Right kidney (tissue), 9 donors: ENCODE measurements at places on chromosomes 7 and 10.

DNA sequence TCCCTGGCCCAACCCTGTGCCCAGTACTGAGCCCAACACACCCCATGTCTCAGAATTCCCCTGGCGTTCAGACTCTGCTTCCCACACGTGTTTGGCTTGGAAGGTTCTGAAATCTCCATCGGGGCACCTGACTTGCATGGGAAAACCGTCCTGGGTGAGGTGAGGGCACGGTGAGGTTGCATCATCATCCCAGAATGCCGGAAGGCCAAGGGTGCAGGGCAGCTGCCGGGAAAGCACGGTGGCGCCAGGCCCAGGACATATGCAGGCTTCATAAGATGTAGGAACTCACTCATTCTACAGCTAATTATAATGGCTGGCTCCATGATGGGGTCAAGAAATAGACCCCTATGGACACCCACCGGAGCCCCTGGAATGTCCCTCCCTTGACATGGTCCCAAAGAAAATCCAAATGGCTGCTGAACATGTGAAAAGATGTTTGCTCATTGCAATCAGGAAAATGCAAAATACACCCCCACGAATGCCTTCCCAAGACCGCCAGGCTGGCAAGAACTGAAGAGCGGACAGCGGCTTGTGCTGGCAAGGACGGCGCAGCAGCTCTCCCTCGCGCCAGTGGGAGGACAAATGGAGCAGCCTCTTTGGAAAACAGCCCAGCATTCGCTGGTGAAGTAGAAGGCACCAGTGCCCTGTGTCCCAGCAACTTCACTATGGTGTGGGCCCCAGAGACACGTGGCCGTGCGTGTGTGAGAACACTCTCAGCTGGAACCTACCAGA, 2.3 kb downstream of the KNDC1 start:
- no peak for DNase-seq

- DNase-seq = no peak
Measured at GRCh38 chr10:86594535-86594934, 59.8 kb upstream of the OPN4 start.

GRCh38 chr7:24978843-24979469, 1.0 kb downstream of the OSBPL3 start:
- DNase-seq = no peak

DNA sequence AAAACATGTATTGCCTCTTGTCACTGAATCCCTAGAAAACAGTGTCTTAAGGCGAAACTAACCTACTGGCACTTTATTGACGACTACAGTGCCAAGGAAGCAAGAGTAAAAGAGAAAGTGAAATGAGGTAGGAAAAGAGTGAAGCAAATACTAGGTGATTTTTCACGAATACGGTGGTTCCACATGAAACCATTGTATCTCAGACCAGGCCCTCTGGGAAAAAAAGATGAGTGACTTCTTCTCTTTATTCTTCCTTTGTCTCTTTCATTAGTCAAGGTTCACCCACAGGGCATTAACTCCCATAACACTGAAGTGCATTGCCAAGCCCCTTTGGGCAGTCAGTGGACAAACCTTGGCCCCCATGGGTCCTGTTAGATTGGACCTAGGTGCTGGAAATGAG, 16.2 kb upstream of the MACC1 start:
- DNase-seq = no peak

GRCh38 chr7:120089968-120090367, 183.0 kb upstream of the KCND2 start:
- DNase-seq = no peak

DNA sequence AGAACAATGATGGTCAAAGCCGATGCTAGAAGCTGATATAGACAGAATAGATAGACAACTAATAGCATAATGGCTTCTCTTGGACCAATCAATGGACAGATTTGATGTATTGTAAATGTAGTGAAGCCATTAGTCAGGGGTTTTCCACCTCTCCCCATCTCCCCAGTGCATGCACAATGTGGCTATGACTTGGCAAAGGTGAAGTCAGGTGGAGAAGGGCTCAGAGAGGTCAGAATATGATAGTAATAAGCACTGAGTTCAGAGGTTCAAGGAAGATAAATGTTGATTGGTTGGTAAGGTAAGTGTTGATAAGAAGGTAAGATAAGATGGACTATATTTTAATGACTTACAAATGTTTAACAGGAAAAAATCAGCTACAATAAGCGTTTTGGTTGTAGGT, 28.5 kb downstream of the BLNK start:
- DNase-seq = no peak

- no peak for DNase-seq
Measured at GRCh38 chr7:108227366-108227765, 97.2 kb upstream of the LAMB4 start.

DNA sequence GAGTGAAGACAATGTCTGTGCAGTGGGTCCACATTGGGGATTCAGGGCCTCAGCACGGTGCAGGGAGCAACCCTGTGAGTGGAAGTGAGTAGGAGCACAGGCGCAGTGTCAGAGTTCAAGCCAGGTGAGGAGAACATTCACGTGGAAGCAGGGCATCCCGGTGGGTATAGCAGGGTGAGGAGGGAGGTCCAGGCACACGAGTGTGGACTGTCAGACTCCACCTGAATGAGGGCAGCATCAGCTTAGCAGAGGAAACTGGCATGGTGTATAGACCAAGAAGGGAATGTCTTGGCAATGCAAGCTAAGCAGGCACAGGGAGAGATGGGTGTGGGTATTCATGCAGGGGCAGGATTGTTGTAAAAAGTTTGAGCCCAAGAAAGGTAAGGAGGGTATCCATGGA, 15.3 kb upstream of the LRRC72 start:
- DNase-seq = no peak

GRCh38 chr10:42975005-42975493, 101.8 kb upstream of the RET start:
- no peak for DNase-seq

GRCh38 chr10:108902619-108903285, 1020.6 kb downstream of the XPNPEP1 start:
- DNase-seq = peak; percentile 27

DNA sequence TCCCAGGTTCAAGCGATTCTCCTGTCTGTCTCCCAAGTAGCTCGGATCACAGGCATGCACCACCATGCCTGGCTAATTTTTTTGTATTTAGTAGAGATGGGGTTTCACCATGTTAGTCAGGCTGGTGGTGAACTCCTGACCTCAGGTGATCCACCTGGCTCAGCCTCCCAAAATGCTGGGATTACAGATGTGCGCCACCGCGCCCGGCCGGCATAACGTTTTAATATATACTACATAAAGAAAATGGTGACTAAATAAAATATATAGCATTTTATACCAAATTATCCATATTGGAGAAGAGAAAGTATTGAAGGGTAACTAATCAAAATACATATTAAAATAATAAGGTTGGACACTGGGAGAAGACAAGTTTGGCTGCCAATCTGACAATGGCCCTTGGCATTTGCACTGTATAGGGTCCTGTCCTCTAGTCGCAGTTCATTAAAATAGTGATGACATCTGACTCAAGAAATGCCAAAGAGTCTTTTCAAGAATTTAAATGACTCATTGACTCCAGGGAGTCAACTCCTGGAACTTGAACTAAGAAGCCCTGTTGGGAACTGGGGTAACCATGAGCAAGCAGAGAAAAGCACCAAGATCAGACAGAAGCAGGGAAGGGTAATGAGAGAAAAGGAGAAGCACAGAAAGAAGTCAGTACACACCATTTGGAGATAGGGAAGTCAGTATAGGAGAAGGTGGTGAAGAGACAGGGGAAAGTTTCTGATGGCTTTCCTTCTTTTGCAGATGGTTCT, 91.1 kb downstream of the CH25H start:
- DNase-seq = no peak

DNA sequence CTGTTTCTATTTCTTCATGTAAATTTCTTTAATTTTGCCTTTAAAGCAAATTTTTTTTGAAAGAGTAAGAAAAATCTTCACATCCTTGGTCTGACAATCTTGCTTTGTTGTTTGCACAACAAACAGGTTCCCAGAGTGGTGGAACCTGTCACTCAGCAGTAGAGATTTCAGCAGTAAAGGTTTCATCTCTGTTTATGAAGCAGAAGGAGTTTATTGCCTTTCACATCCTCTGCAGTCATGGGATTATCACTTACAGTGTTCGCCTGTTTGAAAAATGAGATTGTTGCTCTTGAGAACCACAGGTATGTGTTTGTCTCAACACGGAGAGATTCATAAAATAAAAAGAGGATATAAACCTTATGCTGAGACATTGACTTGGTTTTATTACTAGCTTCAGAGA, 342.6 kb downstream of the IPMK start:
- DNase-seq = no peak

DNA sequence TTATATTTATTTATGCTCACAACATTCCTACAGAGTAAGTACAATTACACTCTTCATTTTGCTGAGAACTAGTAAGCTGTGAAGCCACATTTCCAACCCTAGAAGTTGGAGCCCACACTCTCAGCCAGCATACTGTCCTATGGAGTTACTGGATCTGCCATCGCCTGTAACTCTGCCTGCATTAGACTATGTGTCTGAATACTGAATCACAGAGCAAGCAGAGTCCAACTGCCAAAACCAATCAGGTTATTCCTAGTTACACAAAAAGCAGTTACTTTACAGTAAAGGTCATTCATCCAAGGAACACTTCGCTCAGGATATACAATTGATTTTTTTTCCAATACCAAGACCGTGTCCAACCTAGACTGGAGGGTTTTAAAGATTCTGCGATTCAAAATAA, 21.5 kb downstream of the CTAGE6 start:
- DNase-seq = no peak

- no peak for DNase-seq
Measured at GRCh38 chr7:98251231-98251600, 816 bp downstream of the TECPR1 start.

DNA sequence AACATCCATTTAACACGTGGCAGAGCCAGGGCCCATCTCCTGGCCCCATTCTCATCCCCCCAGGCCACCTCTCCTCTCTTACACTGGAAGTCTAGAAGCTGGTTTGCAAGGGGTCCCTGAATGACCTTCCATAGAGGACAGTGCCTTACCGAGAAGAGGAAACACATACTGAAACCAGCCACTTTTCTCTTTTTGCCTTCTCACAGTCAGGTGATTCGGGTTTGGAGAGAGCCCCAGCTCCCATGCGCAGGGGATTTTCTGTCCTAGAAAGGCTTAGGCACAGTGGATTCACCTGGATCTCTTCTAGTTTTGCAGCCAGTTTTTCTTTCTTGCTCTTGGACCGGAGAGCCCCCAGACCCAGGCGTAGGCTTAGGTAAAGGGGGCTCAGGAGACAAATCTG, 334.1 kb upstream of the C7orf33 start:
- DNase-seq = no peak

- no peak for DNase-seq
Measured at GRCh38 chr7:23341846-23342598, 42.9 kb downstream of the MALSU1 start.

- no peak for DNase-seq
Measured at GRCh38 chr7:8365499-8366110, 67.8 kb upstream of the NXPH1 start.

GRCh38 chr7:130845581-130846085, 111.6 kb upstream of the KLF14 start:
- DNase-seq = no peak

DNA sequence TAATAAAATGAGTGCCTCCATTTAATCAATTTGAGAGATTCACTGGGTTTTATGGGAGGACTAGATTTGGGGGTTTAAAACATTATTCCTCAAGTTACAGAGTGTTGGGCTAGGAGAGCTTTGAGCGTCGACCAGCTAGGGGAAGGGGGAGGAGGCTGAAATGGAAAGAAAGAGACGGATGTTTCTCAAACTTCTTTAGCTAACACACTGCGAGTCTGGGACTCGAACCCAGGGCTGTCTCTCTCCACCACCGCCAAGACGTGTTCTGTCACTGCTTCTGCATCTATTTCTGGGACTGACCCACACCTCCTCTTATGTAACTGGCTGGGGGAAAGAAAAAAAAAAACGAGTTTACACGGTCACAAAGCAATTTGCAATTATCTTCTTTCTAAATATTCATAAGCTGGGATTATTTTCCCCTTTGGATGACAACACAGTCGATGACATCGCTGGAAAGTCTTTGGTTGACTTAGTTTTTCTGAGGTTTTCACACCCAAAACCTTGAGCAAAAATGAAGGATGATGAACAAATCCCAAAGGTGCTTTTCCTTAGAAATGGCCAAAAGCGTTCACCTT, 27.2 kb downstream of the CHST15 start:
- no peak for DNase-seq

GRCh38 chr7:9307131-9307530, 873.7 kb downstream of the NXPH1 start:
- no peak for DNase-seq

DNA sequence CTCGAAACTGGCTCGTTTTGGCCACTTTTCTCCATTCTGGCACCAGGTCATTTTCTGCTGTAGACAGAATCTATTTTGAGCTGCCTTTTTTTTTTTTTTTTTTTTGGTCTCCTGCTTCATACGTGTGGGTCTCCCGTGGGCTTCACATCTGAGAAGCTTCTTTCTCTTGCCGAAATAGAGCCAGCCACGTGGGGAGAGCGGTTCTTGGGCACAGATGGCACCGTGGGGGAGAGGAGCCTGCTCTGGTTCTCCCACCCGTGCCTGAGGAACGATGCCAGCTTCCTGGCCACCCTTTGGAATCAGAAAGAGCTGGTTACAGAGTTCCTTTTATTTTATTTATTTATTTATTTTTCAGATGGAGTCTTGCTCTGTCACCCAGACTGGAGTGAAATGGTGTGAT, 48.7 kb upstream of the OCM2 start:
- DNase-seq = no peak

DNA sequence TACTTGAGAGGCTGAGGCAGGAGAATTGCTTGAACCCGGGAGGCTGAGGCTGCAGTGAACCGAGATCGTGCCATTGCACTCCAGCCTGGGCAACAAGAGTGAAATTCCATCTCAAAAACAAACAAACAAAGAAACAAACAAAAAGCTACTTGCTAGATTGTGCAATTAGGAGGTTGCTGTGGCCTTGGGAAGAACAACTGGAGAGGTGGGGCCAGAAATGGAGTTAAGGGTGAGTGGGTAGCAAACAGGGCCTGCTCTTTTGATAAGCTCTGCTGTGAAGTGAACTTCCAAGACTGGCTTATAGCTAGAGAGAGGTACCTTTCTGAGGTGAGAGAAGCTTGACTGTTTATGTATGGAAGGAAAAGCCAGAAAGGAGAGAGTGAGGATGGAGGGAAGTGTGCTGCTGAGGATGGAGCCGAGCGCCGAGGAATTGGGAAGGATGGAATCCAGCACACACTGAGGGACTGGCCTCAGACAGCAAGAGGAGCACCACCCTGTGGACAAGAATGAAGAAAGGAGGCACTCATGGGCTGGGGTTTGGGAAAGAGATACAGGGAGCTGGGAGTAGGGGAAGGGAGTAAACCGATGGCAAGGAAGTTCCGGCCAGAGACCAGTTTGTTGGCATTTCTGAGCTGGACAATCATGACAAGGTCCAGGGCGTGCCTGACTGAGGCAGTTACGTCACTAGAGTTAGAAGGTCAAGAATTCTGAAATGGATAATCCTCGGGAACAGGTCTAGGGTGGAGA, 7.0 kb upstream of the RPEL1 start:
- no peak for DNase-seq
